Left lung (tissue), 14 donors: ENCODE measurements at places on chromosomes 16 and 17. TPM values are rescaled to one million over a fixed set of nuclear protein-coding genes. Genes with fewer than 3 reads are reported as not detected.

DNA sequence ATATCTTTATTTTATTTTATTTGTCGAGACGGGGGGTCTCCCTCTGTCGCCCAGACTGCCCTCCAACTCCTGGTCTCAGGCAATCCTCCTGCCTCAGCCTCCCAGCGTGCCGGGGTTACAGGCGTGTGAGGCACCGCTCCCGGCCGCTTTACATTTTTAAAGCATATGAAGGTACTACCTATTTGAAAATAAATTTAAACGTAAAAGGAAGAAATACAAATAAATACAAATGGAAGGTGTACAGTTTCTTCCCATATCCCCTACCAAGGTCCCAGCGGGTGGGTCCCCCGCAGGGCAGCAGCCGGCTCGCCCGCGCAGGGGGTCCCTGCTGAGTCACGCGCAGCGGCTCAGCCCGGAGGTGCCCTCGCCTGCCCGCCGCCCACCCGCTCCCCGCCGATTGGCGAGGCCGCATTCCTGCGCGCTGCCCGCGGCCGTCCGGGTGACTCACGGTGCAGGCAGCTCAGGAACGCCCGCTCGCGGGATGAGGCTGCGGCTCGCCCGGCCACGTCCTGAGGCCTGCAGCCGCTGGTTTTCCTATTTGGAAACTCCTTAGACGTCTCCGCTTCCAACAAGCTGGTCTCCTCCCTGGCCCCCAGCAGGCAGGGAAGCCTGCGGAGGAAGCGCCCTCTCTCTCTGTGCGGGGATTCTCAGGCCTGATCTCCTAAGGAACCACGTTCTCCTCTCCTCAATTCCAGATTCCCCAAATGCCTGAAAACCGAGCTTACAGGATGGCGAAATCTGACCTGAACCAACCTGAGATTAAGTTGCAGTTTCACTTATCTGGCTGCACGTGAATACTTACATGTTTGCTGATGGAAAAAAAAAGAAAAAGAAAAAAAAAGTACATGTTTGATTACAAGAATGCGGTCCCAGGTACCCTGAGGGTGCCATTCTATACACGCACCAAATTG lies 54.8 kb upstream of the MAP3K14 start:
- peak; percentile 44 for DNase-seq

DNA sequence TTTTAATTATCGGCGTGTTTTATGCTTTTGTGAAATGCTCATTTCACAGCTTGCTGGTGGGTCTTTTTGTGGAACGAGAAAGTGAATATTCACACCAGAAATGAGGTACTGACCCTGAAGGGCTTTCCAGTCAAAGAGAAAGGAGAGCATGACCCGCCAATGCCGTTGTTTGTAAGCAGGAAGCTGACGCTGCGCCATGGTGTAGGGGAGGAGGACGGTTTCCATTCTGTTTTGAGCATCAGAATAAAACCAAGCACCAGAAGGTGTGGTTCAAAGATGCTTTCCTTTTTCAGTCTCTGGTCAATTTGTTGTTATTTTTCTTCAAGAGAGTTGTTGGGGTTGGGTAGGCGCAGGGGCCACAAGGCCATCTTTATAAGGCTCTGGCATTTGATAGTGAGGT lies 669.3 kb downstream of the WWOX start:
- no peak for DNase-seq

Gene SLC5A10
- polyA plus RNA-seq = 0.66 TPM

- peak; percentile 78 for DNase-seq
Observed at GRCh38 chr16:85321509-85322271, 209.4 kb upstream of the CIBAR2 start.

GRCh38 chr17:79927688-79928501 lies 88.7 kb upstream of the CBX4 start:
- no peak for DNase-seq
